Stimulated activated CD4-positive, alpha-beta T cell treated with anti-CD3 and anti-CD28 coated beads, Interleukin-1b, Interleukin-23, amount 100 ng/mL, for 1 hour (primary cell): ENCODE measurements at places on chromosomes 4 and X.

GRCh38 chrX:107725761-107726555, 49.6 kb downstream of the TSC22D3 start:
- DNase-seq, result no peak

- DNase-seq, result no peak
Measured at GRCh38 chr4:157763490-157763889, 409.3 kb downstream of the GASK1B start.

DNA sequence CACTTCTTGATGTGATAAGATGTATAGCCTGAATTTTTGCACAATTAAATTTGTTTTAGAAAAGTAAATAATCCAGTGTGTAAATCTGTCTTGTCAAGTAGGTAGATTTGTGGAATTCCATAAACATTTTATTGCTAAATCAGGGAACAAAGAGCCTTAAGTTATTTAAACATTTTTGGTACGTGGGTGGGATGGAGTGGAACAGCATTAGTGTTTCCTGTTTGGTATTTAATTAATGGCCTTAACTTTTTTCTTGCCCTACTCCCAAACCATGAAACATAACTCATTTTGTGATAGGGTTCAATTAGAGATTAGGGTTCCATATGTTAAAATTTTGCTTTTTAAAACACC, 5.1 kb downstream of the NUDT9 start:
- no peak for DNase-seq

DNA sequence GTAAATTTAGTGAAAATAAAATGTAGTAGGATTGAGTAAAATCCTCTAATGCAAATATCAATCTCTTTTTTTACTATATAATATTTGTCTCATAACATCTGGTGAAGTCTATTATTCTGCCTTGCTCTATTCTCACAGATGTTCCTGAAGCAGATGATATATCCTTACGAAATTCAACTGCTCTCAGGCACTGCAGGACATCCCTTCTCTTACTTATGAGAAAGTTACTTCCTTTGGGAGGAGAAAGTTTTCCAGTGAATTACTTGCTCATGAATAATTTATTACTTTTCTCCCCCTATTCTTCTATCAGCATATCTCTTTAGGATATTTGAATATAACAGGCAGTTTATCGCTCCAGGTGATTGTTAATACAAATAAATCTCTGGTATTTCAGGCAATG, 75.6 kb upstream of the AGA start:
- no peak for DNase-seq

DNA sequence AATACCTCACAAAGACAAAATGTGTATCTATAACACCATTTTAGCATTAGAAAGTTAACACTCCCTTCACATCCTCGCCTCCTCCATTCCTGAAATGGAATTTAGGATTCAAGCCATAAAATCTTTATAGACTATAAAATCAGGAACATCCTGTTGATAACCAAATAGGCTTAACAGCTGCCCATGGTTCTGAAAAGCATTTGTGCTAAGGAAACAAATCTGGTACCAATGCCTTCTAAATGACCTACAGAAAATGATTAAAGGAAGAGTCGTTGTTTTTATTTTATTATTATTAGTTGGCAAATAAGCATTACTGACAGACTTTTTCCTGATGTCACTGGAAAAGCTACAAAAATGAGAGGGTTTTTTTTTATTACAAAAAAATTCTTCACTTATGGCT, 79.8 kb downstream of the PAPSS1 start:
- no peak for DNase-seq

GRCh38 chrX:80879143-80879542, 69.5 kb upstream of the BRWD3 start:
- no peak for DNase-seq
